ENCODE measurements at places on chromosomes 1 and 21.

DNA sequence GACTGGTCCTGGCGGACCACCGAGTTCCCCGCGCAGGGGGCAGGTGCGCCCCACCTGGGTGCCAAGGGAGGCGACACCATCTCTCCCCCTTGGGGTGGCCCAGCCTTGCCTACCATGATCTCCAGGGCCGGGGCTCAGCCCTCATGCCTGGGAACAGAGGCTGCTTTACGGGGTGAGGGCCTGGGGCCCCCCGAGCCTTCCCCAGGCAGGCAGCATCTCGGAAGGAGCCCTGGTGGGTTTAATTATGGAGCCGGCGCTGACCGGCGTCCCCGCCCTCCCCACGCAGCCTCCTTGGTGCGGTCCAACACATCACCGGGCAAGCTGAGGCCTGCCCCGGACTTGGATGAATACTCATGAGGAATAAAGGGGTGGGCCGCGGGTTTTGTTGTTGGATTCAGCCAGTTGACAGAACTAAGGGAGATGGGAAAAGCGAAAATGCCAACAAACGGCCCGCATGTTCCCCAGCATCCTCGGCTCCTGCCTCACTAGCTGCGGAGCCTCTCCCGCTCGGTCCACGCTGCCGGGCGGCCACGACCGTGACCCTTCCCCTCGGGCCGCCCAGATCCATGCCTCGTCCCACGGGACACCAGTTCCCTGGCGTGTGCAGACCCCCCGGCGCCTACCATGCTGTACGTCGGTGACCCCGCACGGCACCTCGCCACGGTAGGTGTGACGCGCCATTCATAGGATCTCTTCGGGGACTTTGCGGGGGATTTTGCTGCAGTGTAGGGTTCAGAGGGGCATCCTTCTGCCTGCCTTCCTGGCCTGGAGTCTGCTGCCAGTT is 38.2 kb downstream of the TP73 start:
- no peaks in the 10 kb centered on the region for H3K4me1 ChIP-seq
- no peak overlapping the region for H3K4me3 ChIP-seq
- no peaks in the 10 kb centered on the region for H3K27me3 ChIP-seq
- no peak overlapping the region for H3K27ac ChIP-seq
- H3K36me3 ChIP-seq: no peaks in the 10 kb centered on the region

DNA sequence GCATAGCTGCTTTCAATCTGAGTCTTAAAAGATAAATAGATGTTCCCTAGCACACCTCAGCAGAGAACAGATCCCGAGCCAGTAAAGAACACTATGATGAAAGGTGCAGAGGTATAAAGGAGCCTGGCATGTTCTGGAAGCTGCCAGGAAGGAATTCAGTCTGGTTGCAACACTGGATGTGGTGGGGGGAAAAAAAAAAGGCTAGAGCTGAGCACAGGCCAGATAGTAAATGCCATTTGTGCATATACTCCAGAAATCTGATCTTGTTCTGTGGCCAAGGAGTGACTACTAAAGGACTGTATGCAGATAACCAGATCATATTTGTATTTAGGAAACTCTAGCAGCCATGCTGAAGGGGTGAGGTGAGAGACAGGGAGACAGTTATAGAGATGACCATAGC is 240.3 kb downstream of the VAV3 start:
- H3K36me3 ChIP-seq: no peaks in the 10 kb centered on the region
- no peak overlapping the region for H3K4me3 ChIP-seq
- DNase-seq: no peak

GRCh38 chr1:173149887-173150286 is 57.2 kb downstream of the TNFSF4 start:
- H3K27me3 ChIP-seq: peaks cover 12% of the 10 kb centered on the region
- H3K4me1 ChIP-seq: peaks cover 6% of the 10 kb centered on the region
- H3K36me3 ChIP-seq: peaks cover 4% of the 10 kb centered on the region
- H3K4me3 ChIP-seq: no peak overlapping the region
- no peak overlapping the region for H3K27ac ChIP-seq

DNA sequence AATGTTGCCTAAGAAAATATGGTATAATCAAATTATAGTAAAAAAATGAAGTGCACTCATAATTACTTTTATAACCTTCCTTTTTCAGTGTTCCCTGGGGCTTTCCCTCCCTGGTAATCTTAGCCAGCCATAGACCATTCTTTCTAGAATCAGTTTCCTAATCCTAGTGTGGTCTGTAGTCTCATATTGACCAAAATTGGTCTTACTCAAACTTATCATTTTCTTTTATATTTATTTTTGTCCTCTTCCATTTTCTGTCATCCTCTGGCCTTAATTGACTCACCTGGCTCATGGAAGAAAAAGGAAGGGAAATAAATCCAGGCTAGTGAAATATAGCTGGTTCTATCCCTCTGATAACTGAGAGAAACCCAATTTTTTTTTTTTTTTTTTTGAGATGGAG is 70.9 kb upstream of the BMP8A start:
- H3K27ac ChIP-seq: no peak overlapping the region
- no peak overlapping the region for H3K4me3 ChIP-seq
- DNase-seq: no peak
- H3K4me1 ChIP-seq: no peaks in the 10 kb centered on the region
- peaks cover 35% of the 10 kb centered on the region for H3K36me3 ChIP-seq

DNA sequence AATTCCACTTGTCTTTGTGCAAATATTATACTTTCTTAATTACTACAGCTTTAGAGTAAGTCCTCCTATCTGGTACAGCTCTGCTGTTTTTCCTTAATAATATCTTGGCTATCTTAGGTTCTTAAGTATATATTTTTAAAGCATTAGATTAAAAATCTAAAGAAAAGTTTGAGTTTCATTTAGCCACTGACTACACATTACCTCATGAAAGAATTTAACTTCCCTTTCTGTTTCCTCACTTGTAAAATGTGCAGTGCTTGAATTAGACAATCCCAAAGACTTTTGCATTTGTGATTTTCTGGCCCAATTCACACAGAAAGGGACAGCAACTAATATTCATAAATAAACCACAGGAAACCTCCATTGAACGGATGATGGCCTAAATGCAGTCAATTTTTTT is 126.4 kb upstream of the SAMSN1 start:
- peaks cover 46% of the 10 kb centered on the region for H3K36me3 ChIP-seq
- DNase-seq: no peak
- H3K27me3 ChIP-seq: no peaks in the 10 kb centered on the region
- H3K4me3 ChIP-seq: no peak overlapping the region

GRCh38 chr1:41529621-41530395 is 45.3 kb upstream of the EDN2 start:
- H3K27ac ChIP-seq: no peak overlapping the region
- no peaks in the 10 kb centered on the region for H3K27me3 ChIP-seq
- peaks cover 2% of the 10 kb centered on the region for H3K36me3 ChIP-seq
- H3K4me1 ChIP-seq: no peaks in the 10 kb centered on the region

DNA sequence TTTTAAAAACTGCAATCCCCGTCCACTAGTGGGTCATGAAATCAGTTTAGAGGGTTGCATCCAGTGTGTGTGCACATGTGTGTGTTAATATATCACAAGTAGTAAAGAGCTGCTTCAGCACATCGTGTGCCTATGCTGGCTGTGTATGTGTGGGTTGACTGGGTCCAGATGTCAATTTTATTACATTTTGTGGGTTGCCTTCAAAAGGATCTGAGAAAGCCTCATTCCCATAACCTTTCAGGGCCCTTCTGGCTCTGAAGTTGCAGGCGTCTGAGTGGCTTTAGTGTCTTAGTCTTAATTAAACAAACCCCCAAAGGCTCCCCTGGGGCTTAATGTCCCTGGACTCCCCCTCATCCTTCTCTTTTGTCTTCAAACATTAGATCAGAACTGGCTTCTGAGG is 19.8 kb downstream of the PLA2G2D start:
- no peak for DNase-seq
- no peak overlapping the region for H3K27ac ChIP-seq
- no peak overlapping the region for H3K4me3 ChIP-seq
- no peaks in the 10 kb centered on the region for H3K36me3 ChIP-seq
- H3K4me1 ChIP-seq: no peaks in the 10 kb centered on the region

DNA sequence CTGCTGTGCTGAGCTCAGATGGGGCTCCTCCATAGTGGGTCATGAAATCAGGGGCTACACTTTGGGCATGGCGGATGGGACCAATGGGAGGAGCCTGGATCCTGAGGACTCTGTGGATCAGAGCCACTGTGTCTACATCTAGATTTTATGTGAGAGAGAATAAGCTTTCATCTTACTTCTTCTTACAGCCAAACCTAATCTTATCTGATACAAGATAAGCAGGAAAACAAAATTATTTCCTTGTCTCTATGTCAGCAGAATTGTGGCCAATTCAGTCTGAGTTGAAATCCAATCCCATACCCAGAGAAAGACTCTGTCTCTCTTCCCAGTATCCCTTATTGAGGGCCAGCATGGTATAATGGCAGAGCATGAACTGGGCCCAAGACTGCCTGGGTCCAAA is 56.2 kb downstream of the KIF14 start:
- H3K36me3 ChIP-seq: peaks cover 42% of the 10 kb centered on the region
- H3K4me1 ChIP-seq: peaks cover 3% of the 10 kb centered on the region
- no peak for DNase-seq

DNA sequence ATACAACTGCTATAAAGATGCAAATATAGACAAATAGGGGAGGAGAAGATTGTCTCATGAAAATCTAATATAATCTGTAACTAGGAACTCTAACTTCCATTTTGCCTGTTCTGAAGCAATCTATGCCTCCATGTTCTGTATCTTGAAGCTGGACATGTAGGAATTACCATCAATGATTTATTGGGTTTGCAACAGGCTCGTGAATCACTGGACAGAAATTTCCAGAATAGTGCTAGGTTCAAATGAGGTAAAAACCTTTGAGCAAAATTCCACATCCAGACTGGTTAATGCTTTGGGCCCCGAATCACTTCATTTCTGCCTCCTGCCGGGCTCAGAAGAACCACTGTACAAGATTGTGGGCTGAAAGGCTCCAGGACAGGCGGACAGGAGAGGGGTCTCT is 110.7 kb upstream of the CTTNBP2NL start:
- DNase-seq: no peak
- no peak overlapping the region for H3K4me3 ChIP-seq
- no peak overlapping the region for H3K27ac ChIP-seq
- peaks cover 17% of the 10 kb centered on the region for H3K27me3 ChIP-seq
- H3K4me1 ChIP-seq: no peaks in the 10 kb centered on the region

GRCh38 chr1:202844935-202845334 is 34.2 kb downstream of the PCAT6 start:
- no peak for DNase-seq
- no peak overlapping the region for H3K4me3 ChIP-seq
- H3K27ac ChIP-seq: no peak overlapping the region
- H3K4me1 ChIP-seq: peaks cover 6% of the 10 kb centered on the region

- H3K36me3 ChIP-seq: peaks cover 19% of the 10 kb centered on the region
- no peak overlapping the region for H3K4me3 ChIP-seq
- no peak overlapping the region for H3K27ac ChIP-seq
- H3K27me3 ChIP-seq: no peaks in the 10 kb centered on the region
These were observed 6.2 kb downstream of the ZNF326 start for GRCh38 chr1:90000934-90001676.

DNA sequence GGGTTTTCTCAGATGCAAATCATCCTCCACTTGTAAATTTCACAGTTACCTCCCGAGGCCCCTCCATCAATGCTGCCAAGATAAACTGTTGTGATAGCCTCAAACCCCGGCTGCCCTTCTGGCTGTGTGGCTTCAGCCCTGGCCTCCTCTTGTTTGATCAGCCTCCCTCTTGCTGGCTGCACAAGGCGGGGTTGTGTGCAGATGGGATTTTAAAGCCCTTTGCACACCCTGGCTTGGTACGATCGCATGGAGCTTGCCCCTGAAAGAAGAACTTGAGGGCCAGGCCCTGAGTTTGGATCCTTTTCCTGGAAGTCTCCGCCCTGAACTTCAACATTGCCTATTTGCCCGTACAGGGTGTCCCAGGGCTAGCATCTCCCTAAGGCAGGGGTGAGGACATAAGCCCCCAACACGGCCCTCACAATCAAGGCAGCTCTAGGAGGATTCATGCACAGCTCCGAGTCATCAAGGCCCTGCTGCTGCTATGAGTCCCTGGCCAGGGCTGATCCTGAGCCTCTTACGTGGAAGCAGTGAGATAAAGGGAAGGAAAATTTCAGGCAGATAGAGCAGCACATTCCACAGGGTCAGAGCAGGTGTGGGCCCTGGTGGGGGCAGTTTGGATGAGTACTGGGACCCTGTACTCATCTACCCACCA is 181.2 kb upstream of the VAMP3 start:
- no peak overlapping the region for H3K4me3 ChIP-seq
- H3K27ac ChIP-seq: no peak overlapping the region
- H3K27me3 ChIP-seq: peaks cover 2% of the 10 kb centered on the region
- no peaks in the 10 kb centered on the region for H3K36me3 ChIP-seq
- DNase-seq: no peak

GRCh38 chr1:116182019-116182714 is 71.0 kb downstream of the MAB21L3 start:
- H3K27me3 ChIP-seq: peaks cover 11% of the 10 kb centered on the region
- H3K27ac ChIP-seq: no peak overlapping the region
- no peaks in the 10 kb centered on the region for H3K36me3 ChIP-seq
- DNase-seq: no peak
